ENCODE measurements at places on chromosomes 11 and 22. TPM values are rescaled to one million over a fixed set of nuclear protein-coding genes. Genes with fewer than 3 reads are reported as not detected.

DNA sequence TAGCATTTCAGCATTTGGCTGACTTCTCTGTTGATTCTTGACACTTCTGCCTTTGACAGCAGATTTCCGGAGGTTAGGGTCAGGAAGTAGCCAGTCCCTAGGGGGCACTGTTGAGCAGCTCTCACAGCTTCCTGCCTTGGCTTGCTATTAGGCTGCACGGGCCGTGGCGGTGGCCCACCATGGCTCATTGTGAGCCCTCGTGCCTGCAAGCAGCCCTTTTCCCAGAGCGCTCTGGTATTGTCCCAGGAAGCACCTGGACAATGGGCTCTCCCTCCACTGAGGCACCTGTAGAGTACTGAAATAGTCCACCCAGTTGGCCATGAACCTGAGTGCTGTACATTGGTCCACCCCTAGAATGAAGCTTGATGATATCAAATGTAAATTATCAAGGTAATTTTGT is 100.2 kb upstream of the GAL start:
- peak; percentile 62 for DNase-seq

DNA sequence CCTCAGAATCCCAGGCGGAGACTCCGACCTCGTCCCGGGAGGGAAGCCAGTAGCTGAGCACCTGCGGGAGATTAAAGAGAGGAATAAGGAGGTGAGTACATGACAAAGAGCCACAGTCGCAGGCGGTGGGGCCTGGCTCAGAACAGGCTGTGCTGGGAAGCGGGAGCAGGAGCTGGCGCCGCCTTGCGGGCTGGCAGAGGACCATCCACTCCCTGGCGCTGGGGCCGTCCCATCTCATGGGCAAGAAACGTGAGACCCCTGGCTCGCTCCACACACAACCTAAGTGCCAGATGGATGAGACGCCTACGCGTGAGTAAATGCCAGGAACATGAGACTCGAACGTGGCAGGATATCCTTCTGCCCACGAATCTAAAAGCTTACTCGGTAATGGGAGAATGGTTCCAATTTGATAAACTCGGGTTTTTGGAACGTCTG is 6.3 kb downstream of the CEND1 start:
- DNase-seq, result peak; percentile 94

DNA sequence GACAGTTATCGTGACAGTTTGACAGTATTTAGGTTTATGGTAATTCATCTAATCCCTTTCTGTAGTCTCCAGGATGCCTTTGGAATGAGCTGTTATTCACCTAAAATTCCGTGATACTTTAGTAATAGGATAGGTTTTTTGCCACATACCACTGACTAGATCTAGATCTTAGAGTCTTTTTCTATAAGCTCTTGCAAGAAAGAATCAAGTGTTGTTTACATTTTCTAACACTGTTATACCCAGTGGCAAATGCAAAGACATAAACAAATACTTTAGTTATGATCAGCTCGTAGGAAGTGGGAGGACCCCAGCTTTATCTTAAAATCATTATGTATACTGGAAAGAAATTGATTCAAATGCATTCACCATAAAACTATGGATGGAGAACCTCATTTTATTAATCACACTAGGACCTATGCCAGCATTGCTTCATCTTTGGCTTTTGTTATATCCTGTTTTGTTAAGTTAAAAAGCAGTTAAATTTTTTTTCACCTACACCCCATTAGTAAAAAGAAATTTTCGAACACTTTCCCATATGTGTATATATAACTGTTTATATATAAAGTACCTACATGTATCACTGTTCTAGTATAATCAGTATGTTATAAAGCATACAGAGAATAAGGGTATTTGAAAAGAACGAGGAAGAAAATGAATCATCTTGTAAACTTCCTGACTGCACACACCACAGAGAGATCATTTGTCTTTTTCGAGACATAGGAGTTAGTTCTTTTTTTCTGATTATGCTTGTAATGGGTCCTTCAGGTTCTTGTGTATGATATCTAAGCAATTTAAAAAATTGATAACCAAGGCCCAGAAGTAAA is 60.9 kb downstream of the PDHX start:
- peak; percentile 65 for DNase-seq

- DNase-seq, result no peak
Measured at GRCh38 chr11:33984682-33985389, 66.7 kb upstream of the CAPRIN1 start.

- DNase-seq, result no peak
Measured at GRCh38 chr11:60764879-60765278, 8.2 kb downstream of the MS4A15 start.

- DNase-seq, result peak; percentile 79
Measured at GRCh38 chr11:34356913-34357700, 703 bp downstream of the ABTB2 start.

- DNase-seq, result peak; percentile 21
Measured at GRCh38 chr22:44676441-44677352, 25.3 kb upstream of the PRR5 start.

DNA sequence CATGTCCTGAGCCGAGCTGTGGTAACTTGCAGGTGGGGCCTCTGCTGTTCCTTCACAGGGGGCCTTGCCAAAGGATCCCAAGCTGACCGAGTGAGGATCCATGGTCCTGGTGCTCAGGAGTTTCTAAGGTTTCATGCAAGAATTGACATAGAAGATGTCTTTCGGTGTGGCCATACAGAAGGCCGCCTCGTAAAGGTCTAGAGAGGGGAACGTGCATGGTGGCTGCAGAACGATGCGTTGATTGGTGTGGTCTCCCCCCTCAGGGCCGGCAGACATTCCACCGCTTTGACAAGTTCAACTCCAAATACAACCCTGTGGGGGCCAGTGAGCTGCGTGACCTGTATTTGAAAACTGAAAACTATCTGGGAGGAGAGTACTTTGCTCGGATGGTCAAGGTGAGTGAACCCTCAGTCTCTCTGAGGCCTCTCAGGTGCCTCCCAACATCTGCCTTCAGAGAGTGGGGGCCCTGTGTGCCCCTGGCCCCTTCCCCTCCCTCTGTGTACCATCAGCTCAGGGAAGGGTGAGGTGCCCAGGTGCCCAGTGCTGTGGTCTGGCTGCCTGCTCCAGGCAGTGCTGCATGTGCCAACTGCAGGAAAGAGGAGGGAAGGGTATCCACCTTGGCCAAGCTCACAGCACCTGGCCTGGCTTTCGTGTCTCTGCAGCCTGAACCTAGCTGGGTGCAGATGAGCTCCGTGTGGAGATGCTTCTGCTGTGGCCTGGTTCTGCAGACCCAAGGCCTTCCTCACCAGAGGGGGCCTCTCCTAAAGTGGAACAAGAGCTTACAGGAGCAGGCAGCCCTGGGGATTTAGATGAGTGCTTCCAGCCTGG is 39.8 kb downstream of the AMPD3 start:
- no peak for DNase-seq

DNA sequence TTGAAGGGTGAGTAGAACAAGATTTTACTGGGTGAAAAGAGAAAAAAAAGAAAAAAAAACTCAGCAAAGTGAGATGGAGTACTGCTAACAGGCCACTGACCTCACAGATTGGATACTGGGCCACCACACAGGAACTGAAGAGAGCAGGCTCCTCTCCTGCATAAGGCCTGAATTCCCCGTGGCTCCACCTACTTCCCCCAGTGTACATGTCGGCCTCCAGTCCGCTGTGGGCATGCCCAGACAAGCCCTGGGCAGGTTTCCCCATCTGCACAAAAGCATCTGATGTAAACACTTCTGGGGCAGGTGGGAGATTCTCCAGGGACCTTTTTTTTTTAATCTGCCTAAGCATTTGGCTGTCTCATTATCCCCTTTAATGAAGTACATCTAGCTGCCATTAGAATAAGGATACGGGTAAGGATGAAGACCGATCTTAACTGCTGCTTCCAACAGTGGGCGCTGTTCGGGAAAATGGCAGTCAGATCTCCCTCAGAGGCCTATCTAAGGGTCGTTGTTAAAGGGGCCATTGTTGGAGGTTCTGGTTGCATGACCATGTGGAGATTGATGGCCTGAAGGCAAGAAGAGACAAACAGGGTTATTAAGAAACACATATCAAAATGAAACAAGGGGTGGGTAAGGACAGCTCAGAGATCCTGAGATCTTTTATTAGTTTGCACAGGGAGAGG is 48.5 kb downstream of the MS4A13 start:
- no peak for DNase-seq

GRCh38 chr11:116513894-116514293 is 258.9 kb downstream of the BUD13 start:
- DNase-seq, result peak; percentile 62

GRCh38 chr11:23023319-23023718 is 163.0 kb upstream of the CCDC179 start:
- no peak for DNase-seq

DNA sequence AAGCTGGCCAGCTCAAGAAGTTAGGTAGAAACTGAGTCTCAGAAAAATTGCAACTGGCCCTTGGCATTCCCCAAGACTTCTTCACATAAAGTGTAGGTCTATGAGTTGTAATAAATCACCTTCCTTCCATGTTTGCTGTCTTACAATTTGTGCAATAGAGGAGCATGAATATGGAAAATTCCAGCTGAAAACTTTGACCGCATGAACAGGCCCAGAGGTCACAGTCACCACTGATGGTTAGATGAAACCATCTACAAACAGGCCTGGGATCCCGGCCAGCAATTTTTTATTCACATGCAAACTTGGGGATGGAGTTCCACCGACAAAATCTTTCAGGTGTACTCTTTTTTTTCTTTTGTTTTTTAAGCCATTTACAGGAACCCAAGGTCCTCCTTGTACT is 88.1 kb downstream of the SERGEF start:
- DNase-seq, result no peak

GRCh38 chr11:121459413-121460017 is 6.7 kb upstream of the SORL1-AS1 start:
- DNase-seq, result peak; percentile 69

DNA sequence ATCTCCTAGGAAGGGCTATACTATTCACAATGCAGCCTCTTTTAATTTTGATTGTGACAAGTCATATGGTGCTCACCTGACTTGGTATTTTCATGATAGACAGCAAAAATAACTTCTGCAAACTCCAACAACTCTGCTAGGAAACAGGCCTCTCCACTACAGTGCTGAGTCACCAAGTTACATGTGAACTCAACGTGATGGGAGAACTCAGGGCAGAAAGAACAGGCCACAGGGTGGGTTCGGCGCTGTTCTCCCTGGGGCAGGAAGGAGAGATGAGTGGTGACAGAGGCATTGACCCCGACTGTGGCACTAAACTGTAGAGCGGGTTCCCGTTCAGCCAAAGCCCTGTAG is 76.6 kb upstream of the UCP3 start:
- no peak for DNase-seq

GRCh38 chr11:103947546-103947919 is 88.9 kb upstream of the DDI1 start:
- DNase-seq, result no peak

DNA sequence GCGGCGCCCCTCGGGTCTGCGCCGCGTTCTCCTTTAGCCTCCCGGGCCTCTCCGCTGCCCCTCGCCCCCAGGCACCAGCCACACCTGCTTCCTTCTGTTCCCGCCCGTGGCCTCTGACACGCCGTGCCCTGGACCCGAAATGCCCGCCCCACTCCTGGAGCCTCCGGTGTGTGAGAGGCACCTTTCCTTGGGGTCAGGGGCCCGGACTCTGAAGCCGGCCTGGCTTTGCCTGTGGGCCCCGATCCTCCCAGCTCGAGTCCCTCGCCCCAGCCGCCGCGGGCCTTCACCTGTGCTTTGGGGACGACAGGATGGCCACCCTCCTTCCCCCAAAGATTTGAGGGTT is 661 bp upstream of the CDPF1 start:
- peak; percentile 17 for DNase-seq

- DNase-seq, result no peak
Measured at GRCh38 chr11:120390585-120390922, 54.3 kb downstream of the ARHGEF12 start.

DNA sequence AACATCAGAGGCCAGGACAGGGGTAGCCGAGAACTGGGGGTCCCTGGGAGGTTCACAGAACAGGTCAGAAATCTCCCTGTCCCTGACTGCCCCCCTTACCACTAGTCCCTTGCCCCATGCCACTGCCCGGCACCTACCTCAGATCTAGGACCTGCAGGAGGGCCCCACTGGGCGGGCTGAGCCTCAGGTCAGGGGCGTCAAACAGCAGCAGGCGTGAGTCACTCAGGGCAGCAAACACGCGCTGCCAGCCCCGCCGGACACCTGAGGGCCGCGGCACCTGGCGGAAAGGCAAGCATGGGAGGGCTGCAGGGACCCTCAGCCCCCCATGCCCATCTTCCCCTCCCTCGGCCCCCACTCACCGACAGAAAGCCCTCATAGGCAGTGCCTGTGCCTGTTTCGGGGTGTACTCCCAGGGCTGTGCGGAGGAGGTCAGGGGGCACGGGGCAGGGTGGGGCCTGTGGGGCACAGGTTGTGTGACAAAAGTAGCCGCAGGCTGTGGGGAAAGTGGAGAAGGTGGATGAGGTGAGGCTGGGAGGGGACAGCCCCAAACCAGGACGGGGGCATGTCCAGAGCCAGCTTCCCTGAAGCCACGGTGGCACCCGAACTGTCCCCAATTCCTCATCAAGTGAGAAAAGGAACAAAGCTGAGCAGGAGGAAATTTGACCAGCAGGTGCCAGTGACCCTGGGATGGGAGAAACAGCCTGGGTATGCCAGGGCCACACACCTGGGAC is 11.8 kb downstream of the CDC42BPG start:
- no peak for DNase-seq

RFPL1 gene
- total RNA-seq, result not detected

PCNX3 gene
- total RNA-seq, result 102 TPM

HEPHL1 gene
- total RNA-seq, result not detected

RIMBP3C gene
- total RNA-seq, result not detected

PACSIN3 gene
- 3.7 TPM for total RNA-seq

POU2AF1 gene
- 4.0 TPM for total RNA-seq

YDJC gene
- 160 TPM for total RNA-seq

IGSF22 gene
- total RNA-seq, result 1.8 TPM

NAALADL1 gene
- total RNA-seq, result 0.08 TPM

TRIM48 gene
- total RNA-seq, result not detected

ABTB2 gene
- total RNA-seq, result 26.0 TPM

TMX2 gene
- 148 TPM for total RNA-seq

OR5T1 gene
- total RNA-seq, result not detected

All from HT-29 (cell line).